Epithelial cell of proximal tubule (primary cell): ENCODE measurements at places on chromosomes 4 and X.
A peak's percentile ranks its signal among the peaks of the same experiment; 100 is the strongest.

- DNase-seq: no peak
These were observed 14.2 kb downstream of the COX7B2 start for GRCh38 chr4:46894826-46895225.

GRCh38 chr4:94214703-94215319 lies 7.1 kb downstream of the SMARCAD1 start:
- DNase-seq: no peak

DNA sequence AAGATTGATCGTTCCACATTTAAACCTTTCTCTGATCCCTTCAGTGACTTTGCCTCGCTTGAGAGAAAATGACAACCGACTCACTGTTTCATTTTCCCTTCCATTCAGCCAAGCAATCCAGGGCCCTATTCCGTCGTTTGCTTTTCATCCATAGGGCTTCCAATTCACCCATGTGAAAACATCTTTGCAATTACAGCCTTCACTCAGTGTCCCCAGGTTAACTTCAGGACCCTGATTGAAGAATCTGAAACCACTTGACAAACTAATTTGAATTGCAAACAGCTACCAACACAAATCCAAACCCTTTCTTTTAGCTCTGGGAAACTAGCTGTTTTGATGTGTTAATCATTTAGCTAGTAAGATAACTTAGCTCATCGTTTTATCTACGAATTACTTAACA lies 120.2 kb upstream of the FAM9C start:
- peak; percentile 26 for DNase-seq

DNA sequence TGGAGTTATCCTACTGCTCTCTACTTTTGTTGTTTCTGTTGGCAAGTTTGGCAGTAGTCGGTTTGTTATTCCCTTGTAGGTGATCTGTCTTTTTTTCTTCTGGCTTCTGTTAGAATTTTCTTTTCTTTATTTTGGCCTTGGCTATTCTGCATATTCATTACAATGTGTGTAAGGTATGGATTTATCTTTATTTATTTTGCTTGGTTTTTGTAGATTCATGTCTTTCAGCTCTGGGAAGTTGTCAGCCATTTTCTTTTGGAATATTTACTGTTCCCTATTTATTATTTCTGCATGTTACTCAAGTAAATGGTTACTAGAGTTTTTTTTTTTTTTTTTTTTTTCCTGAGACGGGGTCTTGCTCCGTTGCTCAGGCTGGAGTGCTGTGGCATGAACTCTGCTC lies 12.6 kb downstream of the ADD1 start:
- DNase-seq: no peak

DNA sequence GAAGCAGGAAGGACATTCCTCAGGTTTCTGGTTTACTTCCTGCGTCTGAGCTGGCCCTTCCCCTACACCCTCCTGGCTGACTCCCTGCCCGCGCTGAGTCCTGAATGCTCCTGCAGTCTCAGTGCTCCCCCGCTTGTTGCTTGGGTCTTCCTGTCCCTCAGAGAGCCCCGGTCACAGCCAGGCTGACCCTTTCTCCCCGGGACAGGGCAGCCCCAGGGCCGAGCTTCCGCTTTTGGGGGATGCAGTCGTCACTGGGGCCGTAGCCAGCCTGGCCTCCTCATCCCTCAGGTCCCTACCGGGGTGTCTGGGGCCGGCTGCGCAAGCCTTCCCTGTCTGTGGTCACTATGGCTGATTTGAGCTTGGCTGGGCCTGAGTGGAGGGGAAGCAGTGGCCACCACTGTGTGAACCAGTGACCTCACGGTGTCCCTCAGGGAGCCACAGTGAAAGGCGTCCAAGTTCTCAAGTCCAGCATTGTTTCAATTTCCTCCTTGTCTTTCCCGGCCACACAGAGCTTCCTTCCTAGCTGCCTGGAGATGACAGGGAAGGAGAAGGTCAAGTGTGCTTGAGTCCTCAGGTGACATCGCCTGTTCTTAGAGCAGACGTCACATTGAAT lies 34.1 kb upstream of the ASMTL start:
- no peak for DNase-seq

- no peak for DNase-seq
These were observed 165.1 kb upstream of the POF1B start for GRCh38 chrX:85544609-85545008.

DNA sequence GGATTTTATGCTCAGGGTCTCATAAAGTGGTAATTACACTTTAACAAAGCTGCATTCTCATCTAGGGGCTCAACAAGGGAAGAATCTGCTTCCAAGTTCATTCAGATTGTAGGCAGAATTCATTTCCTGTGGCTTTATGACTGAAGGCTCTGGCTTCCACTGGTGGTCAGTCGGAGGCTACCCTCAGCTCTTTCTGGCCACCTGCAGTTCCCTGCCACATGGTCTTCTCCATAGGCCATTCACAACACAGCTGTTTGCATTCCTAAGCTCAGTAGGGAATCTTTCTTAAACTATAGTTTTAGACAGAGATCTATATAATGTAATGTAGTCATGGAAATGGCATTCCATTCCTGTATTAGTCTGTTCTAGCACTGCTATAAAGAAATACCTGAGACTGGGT lies 973.0 kb upstream of the SLIT2 start:
- DNase-seq: no peak

GRCh38 chr4:100907465-100908454 lies 389.9 kb upstream of the EMCN start:
- DNase-seq: no peak

GRCh38 chr4:12146339-12146738 lies 717.6 kb upstream of the HS3ST1 start:
- no peak for DNase-seq

GRCh38 chr4:62004881-62005280 lies 804.8 kb downstream of the ADGRL3 start:
- DNase-seq: no peak

- no peak for DNase-seq
These were observed 2362.4 kb upstream of the TENM3 start for GRCh38 chr4:179880756-179881155.

GRCh38 chr4:3377557-3377956 lies 64.2 kb upstream of the HGFAC start:
- no peak for DNase-seq

GRCh38 chrX:3820167-3820566 lies 106.7 kb upstream of the PRKX start:
- no peak for DNase-seq

DNA sequence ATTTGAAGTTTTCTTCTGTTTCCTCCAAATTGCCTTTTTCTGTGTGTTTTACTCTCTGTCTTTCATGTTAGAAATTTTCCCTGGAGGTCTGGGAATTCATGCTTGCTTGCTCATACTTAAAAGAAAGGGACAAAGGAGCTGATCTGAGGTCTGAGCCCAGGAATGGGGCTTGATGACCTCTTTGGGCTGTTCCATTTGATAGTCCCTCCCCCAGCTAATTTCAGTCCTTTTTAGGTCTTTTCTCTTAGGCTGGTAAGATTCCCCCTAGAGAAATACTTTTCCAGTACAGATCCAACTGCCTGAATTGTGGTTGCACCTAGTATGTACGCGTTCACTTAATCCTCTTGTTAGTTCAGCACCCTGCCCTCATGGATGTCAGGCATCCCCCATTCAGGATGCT lies 5.5 kb upstream of the PIGA start:
- DNase-seq: no peak

DNA sequence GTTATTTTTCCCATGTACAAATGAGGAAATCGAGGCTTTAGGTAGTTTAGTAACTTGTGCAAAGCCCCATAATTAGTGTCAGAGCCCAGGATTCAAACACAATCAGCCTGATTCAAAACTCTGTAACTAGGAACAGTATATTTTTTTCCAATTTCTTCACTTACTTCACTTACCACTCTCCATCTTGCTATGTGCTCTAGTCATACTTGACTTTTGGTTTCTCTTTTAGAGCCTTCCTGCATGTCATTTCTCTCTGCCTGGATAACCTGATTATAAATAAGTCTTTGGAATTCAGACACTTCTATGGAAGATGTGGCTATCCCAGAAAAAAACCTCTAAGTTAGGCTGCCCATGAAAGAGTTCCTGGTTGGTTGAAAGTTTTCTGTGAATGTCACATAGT lies 22.2 kb downstream of the SATL1 start:
- DNase-seq: no peak

- DNase-seq: no peak
These were observed 187.0 kb downstream of the NLGN4X start for GRCh38 chrX:6041630-6042029.

GRCh38 chrX:136192839-136193414 lies 45.6 kb downstream of the FHL1 start:
- no peak for DNase-seq

GRCh38 chr4:165668694-165669093 lies 204.3 kb upstream of the TLL1 start:
- DNase-seq: peak; percentile 52

GRCh38 chr4:153618833-153619232 lies 65.2 kb upstream of the TLR2 start:
- DNase-seq: no peak

GRCh38 chr4:699816-700580 lies 5.6 kb upstream of the PCGF3 start:
- DNase-seq: no peak

DNA sequence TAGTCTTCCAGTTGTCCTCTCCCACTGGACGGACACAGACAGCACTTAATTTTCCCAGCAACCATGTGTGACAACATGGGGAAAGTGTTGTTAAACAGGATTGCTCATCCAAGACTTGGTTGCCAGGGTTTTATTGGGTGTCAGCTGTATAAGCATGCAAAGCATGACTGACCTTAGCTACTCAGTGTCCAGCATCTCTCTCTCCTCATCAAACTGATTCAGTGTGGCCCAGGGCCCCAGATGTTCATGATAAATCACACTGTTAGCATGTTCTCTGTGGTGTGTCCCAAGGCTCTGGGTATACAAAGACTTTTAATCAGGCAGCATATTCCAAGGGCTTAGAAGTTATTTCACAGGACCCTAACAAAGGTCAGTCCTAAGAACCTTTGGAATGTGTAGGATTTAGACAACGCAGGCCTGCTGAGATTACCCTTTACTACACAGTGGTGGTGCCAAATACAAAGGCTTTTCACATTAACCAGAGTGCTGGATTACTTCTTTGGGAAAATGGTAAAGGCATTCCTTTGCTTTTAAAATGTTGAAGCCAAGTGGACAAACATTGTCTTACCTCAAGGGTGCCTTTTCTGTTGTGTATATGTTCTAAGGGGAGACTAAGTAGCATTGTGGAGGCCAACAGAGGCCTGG lies 213.3 kb downstream of the GLUD2 start:
- DNase-seq: no peak

GRCh38 chrX:31604629-31605221 lies 532.9 kb upstream of the FTHL17 start:
- no peak for DNase-seq
